ENCODE measurements at places on chromosomes 12 and 14.
A peak's percentile ranks its signal among the peaks of the same experiment; 100 is the strongest.

DNA sequence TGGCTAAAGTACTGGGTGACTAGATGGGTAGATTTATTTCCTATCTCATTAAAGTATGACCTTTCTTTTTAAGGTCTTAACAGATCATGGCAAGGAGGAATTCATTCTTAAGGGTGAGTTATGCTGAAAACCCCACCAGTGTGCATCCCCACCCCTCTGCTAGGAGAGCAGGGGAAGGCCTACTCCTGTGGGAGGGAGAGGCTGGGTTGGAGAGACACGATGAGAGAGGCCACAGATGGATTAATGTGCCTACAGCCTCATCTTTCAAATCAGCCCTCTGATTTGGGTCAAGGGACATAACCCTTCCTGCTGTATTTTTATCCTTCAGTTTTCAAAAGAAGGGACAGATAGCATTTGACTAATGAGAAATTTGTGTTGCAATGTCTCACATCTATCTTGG lies 185.5 kb downstream of the SSPN start:
- DNase-seq: no peak

- no peak for DNase-seq
These were observed 7.2 kb downstream of the ERC1 start for GRCh38 chr12:998020-998874.

DNA sequence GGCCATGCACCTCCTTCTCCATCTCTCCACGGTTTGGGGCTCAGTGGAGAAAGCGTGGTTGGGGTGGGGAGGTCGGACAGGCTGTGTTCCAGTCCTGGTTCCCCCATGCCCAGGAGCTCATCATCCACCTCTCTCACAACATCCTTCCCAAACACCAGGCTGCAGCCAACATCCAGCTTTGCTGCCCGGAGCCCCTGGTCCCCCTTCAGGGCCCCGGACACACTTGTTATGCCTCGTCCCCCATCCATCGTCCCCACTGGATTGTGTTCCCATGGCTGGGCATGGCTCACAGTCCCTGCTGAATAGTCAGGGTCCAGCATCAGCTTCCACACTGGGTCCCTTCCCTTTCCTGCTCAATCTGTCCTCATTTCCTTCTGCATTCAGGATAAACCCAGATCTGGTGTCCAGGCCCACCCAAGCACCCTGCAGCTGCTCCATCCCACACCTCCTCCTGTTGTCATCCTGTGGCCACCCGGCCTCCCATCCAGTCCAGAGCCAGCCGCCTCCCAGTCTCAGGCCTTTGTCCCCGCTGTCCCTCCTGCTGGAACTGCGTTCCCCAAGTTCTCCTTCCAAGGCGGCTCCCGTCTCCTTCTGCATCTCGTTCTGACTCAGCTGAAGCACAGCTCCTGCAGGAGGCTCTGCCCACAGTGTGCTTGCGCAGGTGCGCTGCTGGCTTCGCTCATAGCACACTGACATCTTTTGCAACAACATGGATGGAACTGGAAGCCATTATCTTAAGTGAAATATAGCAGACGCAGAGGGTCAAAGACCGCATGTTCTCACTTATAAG lies 211.4 kb upstream of the RTL1 start:
- DNase-seq: no peak

- no peak for DNase-seq
These were observed 120.6 kb downstream of the TGFB3 start for GRCh38 chr14:75861161-75861621.

- no peak for DNase-seq
These were observed 10.8 kb upstream of the AQP2 start for GRCh38 chr12:49939707-49940106.

- no peak for DNase-seq
These were observed 14.0 kb downstream of the GTSF1 start for GRCh38 chr12:54459355-54459754.

GRCh38 chr12:34291001-34291400 lies 268.7 kb downstream of the ALG10 start:
- no peak for DNase-seq

DNA sequence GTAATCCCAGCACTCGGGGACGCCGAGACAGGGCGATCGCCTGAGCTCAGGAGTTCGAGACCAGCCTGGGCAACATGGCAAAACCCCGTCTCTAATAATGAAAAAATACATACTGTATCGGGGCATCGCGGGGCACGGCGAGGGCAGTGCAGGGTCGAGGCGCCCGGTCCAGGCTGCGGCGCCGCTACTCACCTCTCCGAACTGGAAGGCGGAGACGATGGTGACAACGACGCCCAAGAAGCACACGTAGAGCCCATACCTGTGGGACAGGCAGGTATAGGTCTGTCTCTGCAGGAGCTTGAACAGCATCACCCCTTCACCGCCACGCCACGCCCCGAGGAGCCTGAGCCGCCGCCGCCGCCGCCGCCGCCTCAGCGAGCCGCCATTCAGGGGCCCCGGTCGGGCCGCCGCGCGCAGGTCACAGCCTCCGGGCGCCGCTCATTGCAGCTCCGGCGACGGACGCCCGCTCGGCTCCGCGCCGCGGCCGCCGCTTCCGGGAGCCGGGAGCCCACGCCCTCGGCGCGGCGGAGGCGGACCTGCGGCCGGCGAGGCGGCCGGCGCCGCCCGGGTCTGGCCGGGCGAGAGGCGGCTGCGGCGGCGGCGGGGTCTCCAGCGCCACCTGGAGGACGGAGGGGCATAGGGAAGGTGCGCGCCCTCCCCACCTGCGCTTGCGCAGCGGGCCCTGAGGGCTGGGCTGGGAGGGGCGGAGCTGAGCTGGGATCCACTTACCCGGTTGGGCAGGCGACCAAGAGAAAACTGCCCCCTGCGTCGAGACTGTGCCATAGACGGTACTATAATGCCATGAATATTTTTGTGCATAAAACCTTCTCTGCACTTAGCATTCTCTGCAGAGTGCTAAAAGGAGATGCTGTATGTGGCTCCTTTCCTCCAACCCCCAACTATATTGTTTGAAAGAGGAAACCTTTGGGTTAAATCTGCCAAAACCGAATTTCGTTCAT lies at the start of gene GNPTAB:
Gene GNPTAB, minus strand, starts transcription at position 593 of the 959 bp plus-strand sequence. Its CDS starts 284 bp downstream, at position 309.
- DNase-seq: peak; percentile 94

DNA sequence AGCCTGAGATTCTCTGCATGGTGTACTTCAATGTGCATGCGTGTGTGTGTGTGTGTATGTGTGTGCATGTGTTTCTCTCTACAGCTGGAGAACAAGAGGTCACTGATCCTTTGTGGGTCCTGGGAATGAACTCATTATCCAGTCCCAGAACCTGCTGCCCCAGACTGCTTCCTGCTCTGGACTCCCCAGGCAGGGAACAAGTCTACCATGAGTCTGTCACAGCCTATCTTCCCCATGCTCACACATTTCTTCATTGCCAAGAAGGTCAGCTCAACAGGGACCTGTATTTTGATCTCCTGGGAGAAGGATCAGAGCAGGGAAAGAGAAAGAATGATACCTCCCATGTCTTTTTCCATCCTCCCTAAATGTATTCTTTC lies 2.9 kb upstream of the AGAP2 start:
- DNase-seq: no peak

DNA sequence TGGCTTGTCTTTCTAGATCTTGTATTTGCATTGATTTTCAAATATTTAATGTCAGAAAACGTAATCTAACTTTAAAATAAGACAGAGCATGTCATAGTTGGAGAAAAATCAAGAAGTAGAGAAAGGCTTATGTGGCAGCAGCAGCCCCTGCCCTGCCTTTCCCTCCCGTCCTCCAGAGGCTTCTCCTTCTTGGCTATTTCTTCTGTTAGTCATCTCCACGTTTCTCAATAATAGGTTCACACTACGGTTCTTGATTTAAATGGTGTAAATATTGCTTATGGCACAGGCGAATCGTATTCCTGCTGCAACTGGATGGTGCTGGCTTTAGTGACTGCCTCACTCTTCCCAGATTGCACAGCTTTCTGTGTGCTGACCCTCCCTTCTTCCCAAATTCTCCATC lies 42.8 kb downstream of the SLC8B1 start:
- no peak for DNase-seq

DNA sequence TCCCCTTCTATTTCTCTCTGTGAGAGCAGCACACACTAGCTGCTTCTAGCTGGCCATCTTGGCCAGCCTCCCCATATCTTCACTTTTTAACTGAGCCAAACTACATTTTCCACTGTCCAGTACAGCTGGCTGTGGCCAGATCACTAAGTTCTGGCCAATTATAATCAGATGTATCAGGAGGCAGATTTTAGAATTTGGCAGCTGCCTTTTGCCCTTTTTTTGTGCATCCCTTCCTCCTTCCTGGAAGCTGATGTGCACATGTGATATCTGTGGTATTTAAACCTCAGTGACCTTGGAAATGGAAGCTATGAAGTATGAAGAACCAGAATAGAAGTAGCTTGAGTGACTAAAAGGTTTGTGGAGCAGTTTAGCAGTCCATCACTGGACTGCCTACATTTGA lies 49.8 kb upstream of the ANO6 start:
- no peak for DNase-seq

- no peak for DNase-seq
These were observed 51.9 kb upstream of the ATF7IP start for GRCh38 chr12:14313379-14314138.

- DNase-seq: no peak
These were observed 33.6 kb downstream of the KCNA1 start for GRCh38 chr12:4943067-4943937.

GRCh38 chr12:114812858-114813761 lies 129.1 kb upstream of the TBX3 start:
- no peak for DNase-seq

DNA sequence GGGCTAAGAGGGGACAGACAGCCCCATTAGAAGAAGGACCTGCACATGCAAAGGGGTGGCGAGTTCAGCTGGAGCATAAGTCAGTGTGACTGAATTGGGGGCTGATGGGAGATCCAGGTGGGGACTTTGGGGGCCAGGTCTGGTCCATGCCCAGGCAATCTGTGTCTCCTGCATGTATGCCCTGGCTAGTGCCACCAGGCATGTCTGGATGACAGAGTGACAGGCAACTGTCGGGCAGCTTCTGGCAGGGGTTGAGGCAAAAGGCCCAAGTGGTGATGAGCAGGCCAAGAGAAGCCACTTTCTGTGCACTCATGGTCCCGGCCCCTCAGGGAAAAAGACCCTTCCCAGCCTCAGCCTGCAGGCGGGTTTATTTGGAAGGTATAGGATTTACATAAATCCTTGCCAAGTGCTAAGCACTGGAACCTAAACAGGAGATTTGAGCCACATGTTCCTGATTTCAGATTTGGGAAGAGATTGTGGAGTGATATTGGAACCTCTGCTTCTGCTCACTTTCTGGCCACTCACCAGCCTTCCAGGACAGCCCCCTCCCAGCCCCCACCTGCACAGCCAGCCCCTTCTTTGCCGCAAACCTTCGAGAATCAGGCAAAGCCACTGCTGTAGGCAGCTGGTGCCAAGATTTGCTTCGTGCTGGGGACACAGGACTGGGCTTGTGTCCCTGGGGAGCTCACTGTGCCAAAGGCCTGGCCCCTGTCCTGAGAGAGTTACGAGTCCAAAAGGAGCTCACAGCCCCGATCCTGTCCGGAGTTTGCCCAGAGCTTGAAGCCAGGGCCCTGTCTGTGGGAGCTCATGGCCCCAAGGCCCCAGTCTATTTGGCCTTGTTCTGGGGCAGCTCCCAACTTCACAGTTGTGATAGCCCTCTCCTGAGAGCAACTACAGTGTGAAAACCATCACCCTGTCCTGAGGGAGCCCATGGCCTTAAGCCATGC lies 232.5 kb upstream of the RTL1 start:
- no peak for DNase-seq

DNA sequence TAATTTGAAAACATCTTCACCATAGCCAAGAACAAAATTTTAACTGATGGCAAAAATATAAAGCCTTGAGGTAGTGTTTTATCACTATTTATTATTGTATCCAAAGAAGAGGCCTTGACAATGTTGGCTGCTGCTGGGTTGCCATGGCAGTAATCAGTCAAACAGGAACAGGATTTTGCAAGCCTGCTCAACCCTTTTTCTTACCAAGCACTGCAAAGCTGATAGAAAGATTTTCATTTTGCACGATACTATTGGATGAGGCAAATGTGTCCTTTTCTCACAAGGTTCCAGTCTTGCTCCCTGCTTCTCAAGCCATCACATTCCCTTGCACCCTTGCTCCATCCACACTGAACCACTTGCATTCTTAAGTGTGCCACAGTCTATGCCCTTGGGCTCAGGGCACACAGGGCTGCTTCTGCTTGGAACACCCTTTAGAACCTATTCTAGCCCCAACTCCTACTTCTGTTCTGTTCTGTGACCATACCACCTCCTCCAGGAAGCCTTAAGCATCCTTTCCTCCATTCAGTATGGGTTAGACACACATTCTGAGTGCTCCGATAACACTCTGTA lies 76.5 kb upstream of the AMIGO2 start:
- no peak for DNase-seq

GRCh38 chr14:61455351-61455750 lies 134.0 kb downstream of the PRKCH start:
- DNase-seq: no peak

DNA sequence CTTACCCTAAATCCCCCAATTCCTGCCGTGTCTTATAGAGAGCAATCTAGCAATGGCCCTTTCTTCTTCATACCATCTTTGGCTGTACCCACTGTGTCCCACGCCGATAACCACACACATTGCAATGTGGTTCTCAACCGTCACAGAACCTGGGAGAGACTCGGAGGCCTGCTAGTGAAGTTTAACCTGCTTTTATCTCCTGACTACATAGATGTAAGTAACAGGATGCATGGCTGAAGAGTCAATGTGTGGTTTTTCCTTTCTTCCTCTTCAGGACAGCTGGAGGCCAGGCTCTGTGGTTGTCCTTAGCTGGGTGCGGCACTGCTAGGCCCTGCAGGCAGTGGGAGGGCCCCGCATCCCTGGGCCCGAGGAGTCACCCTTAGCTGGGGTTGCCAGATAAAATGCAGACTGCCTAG lies 51.3 kb downstream of the ZNF664 start:
- DNase-seq: no peak

DNA sequence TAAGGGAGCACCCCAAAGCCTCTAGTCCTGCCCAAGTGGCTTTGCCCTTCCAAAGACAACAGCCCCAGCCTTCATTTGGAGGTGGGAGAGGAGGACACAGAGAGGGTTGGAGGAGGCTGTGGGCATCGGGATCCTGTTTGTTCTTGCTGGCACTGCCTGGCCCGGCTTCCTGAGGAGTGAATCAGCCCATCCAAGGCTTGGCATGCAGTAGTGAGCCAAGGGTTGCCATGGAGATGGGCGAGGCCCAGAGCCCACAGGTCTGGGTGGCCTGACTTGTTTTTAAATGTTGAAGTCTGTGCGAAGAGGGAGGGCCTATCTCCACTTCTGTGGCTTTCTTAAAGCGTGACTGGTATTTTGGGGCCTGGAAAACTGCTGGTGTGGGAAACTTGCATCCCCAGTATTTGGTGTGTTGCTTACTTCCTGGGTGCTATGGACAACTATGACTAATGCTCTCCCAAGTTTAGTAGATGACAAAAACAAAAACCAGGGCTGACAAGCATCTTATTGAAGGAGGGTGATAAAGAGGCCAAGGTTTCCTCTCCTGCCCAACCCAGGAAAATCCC lies 15.8 kb downstream of the CD9 start:
- no peak for DNase-seq

DNA sequence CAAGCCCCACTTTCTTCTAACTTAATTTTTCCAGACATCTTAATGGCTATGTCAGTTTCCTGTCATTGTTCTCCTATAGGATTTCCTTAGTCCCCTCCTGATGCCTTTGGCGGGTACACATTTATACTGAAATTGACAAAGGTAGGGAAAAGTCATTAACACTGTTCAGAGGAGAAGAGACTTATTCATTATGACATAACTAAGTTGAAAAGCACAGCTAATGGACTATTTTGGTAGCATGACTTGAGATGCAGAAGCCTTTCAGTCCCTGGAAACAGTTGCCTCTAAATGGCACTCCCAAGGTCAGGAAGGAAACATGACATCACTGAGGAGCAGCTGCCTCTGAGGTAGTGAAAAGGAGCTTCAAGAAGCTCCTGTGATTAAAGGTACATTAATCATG lies 317.5 kb upstream of the KITLG start:
- no peak for DNase-seq

Data from activated CD4-positive, alpha-beta T cell treated with anti-CD3 and anti-CD28 coated beads for 1 hour (primary cell).